ENCODE measurements at places on chromosomes 13 and 19.
A peak's percentile ranks its signal among the peaks of the same experiment; 100 is the strongest.

- no peak for DNase-seq
Measured at GRCh38 chr19:49437231-49437630, 4.1 kb downstream of the SLC17A7 start.

- no peak for DNase-seq
Measured at GRCh38 chr19:32876236-32876918, 6.8 kb upstream of the SLC7A9 start.

DNA sequence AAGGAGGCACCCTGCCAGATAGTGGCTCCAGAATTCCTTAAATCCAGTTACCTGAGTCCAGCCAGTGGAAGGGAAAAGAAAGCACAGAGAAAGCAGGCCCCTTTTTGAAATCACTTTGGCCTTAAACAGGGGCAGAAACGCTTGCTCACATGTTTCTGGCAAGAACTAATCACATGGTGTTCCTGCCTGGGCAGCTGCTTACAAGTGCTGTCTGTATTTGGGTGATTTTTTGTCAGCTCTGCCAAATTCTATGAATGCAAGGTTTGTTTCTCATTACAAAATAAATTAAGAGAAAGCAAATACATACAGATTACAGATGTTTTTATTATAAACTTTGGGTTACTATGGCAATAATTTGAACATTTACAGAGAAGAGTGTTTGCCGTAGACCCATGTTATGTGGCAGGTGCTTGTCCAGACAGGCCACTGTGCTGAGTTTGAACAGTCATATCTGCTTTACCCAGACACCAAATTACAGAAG lies 1237.8 kb downstream of the SLITRK5 start:
- DNase-seq = no peak

DNA sequence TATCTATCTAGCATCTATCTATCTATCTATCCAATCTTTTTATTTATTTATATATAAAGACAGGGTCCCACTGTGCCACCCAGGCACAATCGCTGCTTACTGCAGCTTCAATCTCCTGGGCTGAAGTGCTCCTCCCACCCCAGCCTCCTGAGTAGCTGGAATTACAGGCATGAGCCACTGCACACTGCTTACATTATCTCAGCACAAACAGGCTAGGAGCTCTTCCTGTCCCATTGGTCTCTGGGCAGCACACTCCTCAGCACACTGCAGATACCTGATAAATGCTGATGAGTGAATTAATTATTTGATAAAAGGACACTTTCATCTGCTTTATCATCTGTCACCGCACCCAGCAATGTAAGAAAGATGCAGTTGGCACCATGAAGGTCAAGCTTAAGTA lies 16.1 kb downstream of the ZNF562 start:
- no peak for DNase-seq

GRCh38 chr19:55208880-55209692 lies at the start of gene PTPRH:
Gene PTPRH (minus strand): TSS chr19:55209501. CDS start chr19:55209433, 68 bp downstream.
- DNase-seq = peak; percentile 29
